Stimulated activated CD4-positive, alpha-beta T cell treated with anti-CD3 and anti-CD28 coated beads, Interleukin-12 subunit alpha, Interleukin-12 subunit beta, amount 100 ng/mL, for 4 hours (primary cell): ENCODE measurements at places on chromosomes 3 and 15.

DNA sequence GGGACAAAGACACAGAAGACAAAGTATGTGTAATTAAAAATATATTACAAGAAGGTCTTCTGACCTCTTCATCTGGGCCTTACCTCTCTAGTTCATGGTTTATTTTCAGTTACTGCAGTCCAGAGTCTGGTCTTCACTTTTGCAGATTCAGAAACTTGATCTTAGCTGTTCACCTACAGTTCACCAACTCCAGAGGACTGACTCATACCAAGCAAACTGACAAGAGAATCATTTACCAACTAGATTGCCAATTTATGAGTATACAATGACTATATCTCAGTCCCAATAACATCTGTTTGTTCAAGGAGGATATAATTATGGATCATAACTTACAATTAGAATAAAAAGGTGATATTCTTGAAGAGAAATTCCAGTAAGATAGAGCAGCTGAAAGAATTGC is 9.0 kb downstream of the P2RY1 start:
- DNase-seq = no peak

GRCh38 chr3:65448120-65448519 is 590.6 kb downstream of the MAGI1 start:
- no peak for DNase-seq

- DNase-seq = no peak
These were observed 166.5 kb downstream of the NSMCE3 start for GRCh38 chr15:29102911-29103823.

GRCh38 chr3:78605178-78605577 is 1162.6 kb downstream of the ROBO1 start:
- no peak for DNase-seq

DNA sequence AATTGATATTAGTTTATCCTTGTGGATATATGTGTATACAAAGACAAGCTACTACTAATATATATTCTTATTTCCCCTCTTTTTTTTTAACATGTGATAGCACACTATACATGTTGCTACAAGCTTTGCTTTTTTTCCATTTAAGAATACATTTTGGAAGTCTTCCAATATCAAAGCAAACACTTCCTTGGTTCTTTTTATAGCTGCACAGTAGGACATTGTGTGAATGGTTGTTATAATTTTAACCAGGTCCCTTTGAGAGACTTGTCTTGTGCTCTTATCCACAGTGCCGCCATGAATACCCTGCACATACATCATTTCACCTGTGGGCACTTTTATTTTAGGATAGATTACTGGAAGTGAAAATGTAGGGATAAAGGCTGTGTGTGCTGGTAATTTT is 88.7 kb downstream of the CACNA2D3 start:
- no peak for DNase-seq

- DNase-seq = no peak
These were observed 3.6 kb downstream of the OTOL1 start for GRCh38 chr3:161500068-161500796.

- DNase-seq = no peak
These were observed 589 bp downstream of the KLF15 start for GRCh38 chr3:126356373-126357264.

DNA sequence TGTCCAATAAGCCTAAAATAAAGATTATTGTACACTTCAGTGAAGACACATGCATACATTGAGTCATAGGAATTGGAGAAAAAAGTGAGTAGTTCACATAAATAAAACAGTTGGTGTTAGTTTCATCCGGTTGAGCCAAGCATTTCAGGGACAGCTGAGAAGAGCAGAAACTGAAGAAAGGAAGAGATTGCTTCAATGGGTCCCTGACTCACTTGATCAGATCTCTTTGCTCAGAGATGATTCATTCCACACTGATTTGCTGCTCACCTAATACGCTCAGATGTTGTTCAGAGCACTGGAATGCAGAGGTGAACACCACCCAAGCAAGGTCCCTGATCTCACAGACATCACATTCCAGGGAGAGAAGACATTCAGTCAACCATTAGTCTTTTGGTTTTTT is 93.7 kb downstream of the RAD18 start:
- no peak for DNase-seq
